ENCODE measurements at places on chromosomes 13 and 19. TPM values are rescaled to one million over a fixed set of nuclear protein-coding genes. Genes with fewer than 3 reads are reported as not detected.

Gene C19orf44
- total RNA-seq = 10.1 TPM

Gene UPK1A
- total RNA-seq = not detected

Gene CDX2
- total RNA-seq = not detected

Gene OR1I1
- not detected for total RNA-seq

Gene ZNF540
- total RNA-seq = 9.6 TPM

Gene MRI1
- 86.9 TPM for total RNA-seq

Gene SLC25A42
- 36.6 TPM for total RNA-seq

Gene JSRP1
- total RNA-seq = not detected

Gene ZNF835
- 6.8 TPM for total RNA-seq

Gene NTN5
- total RNA-seq = 0.78 TPM

Measured in thyroid gland (tissue), 4 donors.